Activated CD8-positive, alpha-beta memory T cell treated with anti-CD3 and anti-CD28 coated beads for 1 hour (primary cell): ENCODE measurements at places on chromosomes 7 and 10.

DNA sequence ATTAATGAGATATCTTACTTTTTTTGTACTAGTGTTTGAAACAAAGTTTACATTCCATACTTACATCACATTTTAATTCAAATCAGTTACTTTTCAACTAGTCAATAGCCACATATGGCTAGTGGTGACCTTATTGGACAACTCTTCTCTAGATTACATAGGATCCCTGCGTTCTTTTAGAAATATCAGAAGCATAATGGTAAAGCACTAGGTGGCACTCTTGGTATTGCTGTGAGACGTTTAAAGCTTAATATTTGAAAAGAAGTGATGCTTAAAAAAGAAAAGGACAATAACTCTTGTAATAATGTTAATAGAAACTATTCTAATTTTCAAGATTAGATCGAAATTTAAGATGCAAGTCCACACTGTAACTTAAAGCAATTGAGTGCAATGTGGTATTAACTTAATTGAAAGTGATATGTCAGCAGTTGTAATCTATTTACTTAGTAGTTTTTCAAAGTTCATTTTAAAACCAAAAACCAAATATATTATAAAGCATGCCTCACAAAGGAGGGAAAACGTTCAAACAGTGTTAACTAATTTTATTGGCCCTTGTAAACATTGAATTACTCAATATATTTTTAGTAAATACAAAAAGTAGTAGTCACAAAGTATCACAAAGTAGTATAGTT is 339.1 kb downstream of the ATRNL1 start:
- no peak for DNase-seq

DNA sequence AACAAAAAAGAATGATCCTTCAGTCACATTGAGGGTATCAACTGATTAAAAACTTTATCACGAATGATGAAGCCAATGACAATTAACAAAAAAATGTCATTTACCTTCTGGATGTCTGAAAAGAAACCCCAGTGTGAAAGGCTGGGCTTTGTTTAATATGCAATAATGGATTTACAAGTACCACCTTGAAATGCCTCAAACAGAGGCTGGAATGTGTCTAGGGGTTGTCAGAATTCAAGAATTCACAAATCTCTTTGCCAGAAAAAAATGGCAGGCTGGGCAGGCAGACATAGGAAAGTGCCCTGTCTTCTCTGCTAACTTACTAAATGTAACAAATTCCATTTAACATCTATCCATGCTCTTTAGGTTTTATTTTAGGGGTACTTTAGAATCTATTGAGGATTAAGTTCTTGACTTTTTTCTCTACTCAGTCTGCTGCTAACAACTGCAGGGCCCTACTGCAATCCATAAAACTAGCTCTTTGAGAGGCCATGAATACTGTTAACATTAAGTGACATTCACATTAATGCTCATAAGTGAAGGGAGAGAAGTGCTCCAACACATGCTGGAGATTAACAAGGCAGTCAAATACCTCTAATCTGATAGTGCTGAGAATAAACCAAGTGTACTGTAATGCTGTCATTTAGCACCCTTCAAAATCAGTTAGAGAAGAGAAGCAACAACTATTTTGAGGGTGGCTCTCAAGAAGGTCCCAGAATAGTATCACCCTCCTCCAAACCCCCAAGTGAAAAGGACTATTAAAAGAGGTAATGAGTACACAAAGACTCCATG is 43.1 kb upstream of the KCNIP2 start:
- no peak for DNase-seq

DNA sequence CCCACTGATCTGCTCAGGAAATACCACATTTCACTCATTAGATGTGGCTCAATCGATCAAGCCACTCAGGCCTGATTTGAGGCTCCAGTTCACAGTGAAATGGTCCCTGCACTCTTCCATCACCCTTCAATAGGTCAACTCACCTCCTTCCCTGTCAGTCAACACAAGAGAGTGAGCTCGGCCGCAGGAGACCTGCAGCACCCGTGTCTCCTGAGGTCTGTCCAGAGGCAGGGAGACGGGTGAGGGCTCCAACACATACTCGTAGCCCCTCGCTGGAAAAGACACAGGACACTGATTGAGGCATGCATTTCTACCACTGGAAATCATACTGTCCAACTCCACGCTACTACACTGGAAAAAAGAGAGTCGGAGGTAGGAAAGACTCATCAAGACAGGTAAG is 7.1 kb downstream of the RCC1L start:
- DNase-seq = no peak

- DNase-seq = no peak
Observed at GRCh38 chr10:110340816-110341215, 36.1 kb upstream of the SMNDC1 start.

DNA sequence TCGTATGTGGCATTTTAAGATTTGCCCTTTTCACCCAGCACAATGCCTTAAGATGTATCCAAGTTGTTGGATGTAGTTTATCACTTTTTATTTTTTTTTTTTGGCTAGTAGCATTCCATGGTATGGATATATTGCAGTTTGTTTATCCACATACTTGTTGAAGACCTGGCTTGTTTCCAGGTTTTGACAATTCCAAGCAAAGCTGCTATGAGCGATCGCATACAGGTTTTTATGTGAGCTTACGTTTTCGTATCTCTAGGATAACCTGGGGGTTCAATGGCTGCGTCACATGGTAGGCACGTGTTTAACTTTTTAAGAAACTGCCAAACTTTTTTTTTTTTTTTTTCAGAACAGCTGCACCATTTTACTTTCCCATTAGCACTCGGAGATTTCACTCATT is 32.2 kb downstream of the BAIAP2L1 start:
- no peak for DNase-seq

DNA sequence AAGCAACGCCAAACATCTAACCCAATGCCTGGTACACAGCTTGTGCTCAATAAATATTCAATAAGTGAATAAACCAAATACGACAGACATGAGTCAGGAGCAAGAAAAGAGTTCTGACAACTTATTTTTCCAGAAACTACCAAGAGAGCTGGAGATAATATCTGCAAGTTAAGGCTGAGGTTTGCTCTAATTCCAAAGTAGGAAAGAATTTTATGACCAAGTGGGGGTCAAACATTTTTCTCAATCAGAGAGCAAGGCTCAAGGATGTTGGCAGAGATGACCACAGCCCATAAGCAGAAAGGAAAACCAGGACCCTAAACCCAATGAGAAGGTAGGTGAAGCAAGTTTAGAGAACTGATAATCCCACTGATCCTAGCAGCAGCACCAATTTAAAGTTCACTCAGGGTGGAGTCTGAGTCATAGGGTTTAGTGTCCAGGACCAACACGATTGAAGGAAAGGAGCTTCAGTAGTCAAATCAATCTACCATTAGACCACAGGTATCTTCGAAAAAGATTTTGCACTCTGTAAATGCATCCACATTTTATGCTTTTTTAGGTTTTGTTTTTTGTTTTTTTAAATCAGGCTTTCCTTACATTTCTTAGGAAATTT is 49.3 kb upstream of the KCNIP2 start:
- DNase-seq = no peak

- DNase-seq = no peak
Observed at GRCh38 chr10:122019414-122019975, 30.5 kb downstream of the TACC2 start.

DNA sequence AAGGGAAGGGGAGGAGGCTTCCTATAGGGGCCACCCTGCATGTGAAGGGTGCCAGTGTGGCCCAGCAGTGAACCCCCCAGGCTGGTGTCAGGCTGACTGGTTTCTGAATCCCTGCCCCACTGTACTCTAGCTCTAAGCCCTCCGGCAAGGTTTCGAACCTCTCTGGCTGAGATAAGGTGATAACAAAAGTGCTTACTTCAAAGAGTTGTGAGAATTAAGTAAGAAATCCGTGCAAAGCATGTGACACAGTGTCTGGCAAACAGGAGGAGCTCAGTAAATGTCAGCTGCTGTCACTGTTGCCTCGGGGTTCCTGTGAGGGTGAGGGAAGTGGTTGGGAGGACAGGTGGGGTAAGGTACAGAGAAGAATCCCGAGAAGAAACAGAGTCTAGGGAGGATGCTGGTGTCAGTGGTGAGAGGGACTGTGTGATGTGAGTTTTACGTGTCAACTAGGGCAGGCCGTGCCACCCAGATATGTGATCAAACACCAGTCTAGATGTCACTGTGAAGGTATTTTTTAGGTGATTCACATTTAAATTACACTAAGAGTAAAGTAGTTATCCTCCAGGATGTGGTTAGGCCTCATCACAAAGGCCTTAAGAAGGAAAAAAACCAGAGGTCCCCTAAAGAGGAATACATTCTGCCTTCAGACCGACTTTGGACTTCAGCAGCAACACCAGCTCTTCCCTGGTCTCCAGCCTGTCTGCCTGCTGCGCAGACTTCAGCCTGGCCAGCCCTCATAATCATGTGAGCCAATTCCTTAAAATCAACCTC is 64.4 kb downstream of the BPGM start:
- peak; percentile 39 for DNase-seq

DNA sequence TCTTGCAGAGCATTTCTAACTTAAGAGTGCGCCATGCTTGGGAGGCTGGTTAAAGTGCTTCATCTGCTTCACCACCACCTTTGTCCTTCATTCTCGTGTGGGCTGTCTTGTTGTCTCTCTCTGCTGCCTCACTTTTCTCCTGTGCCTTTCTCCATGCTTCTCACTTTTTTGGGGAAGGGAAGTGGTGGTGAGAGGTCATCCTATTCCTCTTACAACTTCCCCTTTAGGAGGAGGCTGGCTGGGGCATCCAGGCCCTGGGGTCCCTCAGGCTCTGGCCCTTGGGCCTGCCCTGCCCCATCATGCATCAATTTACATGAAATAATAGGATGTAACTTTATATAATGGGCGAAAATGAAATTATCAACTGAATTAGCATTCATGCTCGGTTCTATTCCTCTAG is 39.9 kb upstream of the PIP4K2A start:
- no peak for DNase-seq

GRCh38 chr7:66974986-66975590 is 20.3 kb downstream of the SBDS start:
- no peak for DNase-seq
